ENCODE measurements at places on chromosomes 11 and 22.

DNA sequence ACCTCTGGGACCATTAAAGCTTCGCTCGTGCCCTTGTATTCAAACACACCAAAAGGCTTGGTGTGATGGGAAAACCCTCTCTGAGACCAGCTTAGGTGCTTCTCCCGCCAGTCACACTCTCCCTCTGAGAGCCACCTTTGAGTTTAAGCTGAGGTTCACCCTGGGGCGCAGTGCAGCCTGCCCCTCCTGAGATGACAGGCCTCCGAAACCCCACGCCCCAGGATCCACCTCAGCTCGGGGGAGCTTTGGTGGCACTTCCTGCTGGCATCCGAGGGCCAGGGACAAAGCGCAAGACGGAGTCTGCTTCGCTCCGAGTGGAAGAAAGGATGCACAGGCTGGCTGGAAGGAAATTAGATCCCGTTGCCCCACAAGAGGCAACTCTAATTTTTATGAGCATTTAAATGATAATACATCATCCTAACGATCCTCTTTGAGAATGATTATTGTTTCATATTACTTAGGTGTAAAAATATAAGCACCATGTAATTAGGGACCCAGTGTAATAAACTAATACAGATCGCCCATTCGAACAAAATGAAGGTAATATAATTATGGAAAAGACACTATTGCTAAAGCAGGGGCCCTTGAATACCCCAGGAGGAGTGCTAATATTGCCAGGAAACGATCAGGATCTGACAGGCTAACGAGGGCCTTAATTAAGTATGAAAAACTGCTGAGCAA lies 134.7 kb downstream of the CEP164 start:
- DNase-seq: no peak

GRCh38 chr11:68843052-68843561 lies 1.4 kb upstream of the CPT1A start:
- DNase-seq: no peak

GRCh38 chr11:75697906-75698581 lies 19.6 kb upstream of the MOGAT2 start:
- DNase-seq: no peak

- no peak for DNase-seq
These were observed 21.6 kb downstream of the BRSK2 start for GRCh38 chr11:1411301-1411700.

DNA sequence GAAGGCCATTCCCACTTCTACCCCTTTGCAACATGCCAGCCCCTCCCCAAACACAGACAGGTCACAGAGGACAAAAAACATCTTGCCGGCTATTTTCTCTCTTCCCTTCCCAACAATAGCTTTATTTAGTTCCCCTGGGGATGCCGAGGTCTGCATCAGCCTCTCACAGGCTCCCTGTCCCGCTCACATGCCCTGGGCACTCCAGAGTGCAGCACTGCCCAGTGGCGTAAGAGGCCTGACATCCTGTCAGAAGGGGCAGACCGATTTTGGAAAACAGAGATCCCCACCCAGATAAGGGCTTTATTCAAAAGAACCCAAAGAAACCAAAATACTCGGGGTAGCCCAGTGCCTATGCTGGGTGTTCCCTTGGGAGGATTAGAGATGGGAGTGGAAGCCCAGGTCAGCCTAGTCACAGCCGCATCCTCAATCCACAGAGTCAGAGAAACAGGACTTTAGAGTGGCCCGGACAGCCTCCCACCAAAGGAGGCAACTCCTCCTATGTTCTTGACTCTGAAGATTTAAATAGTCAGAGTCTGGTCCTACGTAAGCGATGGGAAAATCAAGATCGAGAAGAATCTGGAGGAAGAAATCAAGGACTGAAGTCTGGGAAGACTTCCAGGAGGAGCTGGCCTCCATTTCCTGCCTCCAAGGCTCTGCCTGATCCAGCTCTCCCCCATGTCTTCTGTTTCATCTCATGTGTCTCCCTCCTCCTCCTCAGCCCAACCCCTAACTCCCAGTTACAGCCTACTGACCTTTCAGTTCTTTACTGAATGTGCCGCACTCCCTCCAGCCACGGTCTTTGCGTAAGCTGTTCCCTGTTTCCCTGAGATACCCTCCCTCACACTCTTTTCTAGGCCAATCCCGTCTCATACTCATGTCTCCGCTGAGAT lies 129.3 kb downstream of the FBXO7 start:
- DNase-seq: no peak

- DNase-seq: no peak
These were observed 262.3 kb upstream of the MTNR1B start for GRCh38 chr11:92707173-92707619.

DNA sequence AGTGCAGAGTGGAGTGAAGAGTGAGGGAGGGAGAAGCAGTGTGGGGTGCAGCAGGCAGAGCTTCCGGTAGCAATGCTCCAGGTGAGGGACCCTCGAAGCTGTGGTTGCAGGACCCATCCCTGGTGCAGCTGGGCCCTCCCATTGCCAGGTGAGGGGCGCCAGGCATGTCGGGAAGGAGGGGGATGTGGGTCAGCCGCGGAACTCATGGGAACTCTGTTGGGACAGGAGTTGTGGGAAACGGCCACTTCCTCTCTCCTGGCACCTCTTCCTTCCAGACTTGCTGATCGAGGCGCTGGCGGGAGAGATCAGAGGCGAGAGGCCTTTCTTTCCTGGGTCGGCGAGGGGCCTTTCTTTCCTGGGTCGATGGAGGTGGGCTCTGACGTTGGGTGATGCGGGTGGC lies 48.5 kb downstream of the TPCN2 start:
- no peak for DNase-seq

- no peak for DNase-seq
These were observed 53.0 kb downstream of the LHFPL7 start for GRCh38 chr22:24893341-24894070.

DNA sequence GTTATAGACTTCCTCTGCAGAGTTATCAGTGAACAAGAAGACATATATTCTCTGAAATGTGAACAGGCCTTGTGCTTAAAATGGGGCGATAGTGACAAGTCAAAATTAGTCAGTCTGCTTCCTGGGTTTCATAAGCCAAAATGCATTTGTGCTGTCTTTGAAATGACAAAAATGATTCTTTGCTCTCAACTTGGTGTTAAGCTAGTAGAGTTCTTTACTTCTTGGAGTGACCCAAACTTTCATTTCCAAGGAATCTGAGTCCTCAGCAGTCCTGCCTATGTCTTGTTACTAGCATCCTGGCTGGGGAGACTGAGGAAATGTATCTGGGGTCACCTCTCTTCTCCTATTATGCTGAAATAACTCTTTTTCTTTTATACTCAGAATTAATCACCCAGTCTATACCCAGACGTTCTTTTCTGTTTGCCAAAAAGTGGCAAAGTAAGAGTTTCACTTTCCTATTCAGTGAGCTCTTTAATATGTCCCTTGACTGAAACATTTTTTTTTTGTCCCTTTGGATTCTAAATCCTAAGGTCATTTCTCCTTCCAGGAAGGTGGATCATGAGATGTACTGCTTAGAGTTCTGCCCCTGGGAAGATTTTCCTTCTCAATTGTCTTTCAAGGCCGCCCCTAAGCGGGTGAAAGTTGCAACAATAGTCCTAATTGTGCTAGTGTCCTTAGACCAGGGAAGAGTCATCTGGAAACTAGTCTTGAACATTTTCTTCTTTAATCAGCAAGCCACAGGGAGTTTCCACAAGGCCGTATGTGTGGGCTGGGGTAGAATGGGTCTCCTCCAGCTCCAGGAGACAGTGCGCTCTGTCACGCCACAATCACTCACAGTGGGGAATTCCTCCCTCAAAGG lies 53.0 kb upstream of the RDX start:
- no peak for DNase-seq

DNA sequence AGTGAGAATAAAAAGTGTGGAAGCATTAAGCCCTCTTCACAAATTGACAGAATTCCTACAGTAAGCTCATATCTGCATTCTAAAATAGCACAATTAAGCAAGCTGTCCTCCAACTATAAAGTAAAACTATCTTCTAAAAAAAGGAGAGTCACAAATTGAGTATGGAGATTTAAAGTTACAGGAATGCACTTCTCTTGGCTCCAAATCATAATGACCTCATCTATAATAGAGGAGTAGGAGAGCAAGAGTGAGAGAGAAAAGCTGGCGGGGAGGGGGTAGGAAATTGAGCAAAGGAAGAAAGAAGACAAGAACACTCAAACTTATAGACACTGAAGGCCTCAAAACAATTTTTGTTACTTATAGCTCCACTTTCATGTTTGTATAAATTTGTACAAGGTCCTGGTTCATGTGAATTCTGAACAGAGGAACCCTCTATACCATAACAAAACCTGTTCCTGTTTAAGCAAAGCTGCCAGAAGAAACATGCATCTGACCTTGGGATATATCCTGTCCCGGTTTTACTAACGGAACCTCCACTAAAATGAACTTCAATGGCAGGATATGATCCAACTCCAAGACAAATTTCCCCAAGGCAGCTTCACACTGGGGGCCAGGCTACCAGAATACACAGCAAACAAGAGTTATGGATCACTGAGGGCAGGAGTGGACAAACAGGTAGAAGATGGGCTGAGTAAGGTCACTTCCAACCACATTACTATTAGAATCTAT lies 37.2 kb downstream of the SLC35F2 start:
- no peak for DNase-seq

DNA sequence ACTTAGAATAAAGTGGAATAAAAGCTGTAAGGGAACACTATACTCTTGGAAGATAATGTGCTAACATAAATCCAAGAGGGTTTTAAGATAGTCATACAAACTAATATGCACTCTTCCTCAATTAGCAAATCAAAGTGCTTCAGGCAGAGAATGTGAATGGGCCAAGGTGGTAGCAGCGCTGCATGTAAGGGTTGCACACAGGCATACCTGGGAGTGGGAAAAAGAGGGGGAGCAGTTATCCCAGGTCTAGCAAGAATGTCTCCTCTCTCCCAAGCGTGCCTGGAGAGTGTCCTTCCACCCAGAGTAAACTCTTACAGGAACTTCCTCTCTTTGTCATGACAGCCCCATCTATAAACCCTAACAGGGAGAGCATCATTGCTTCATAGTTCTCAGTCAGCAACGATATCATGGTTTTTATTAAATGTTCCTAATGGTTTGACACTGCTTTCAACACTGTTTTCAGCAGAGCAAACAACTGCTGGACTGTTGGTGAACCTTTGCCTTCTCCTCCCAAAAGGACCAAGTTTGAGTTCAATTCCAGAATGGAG lies 61.6 kb downstream of the SYTL2 start:
- no peak for DNase-seq

DNA sequence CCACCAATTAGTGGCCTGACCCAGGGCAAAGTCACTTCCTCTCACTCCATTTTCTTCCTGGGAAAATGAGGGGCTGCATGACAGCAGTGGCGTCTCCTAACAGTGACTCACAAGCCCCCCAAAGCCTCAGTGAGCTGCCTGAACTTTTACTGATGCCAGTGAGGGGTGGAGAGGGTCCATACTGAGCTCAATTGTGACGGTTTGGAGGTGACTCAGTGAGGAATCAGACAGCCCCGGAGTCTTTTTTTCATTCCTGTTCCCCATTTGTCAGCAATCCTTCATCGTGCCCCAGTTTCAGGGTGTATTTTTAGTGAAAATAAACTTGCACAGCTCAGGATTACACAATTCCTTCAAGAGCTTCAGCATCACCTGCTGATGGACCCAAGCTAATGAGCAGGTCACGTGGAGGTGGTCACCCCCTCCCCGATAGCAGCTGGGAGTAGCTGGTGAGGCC lies 30.1 kb upstream of the RASD2 start:
- DNase-seq: no peak

GRCh38 chr11:83643115-83643514 lies 356.9 kb upstream of the CCDC90B start:
- no peak for DNase-seq

GRCh38 chr11:27721264-27722116 lies 21.2 kb upstream of the BDNF start:
- DNase-seq: no peak

DNA sequence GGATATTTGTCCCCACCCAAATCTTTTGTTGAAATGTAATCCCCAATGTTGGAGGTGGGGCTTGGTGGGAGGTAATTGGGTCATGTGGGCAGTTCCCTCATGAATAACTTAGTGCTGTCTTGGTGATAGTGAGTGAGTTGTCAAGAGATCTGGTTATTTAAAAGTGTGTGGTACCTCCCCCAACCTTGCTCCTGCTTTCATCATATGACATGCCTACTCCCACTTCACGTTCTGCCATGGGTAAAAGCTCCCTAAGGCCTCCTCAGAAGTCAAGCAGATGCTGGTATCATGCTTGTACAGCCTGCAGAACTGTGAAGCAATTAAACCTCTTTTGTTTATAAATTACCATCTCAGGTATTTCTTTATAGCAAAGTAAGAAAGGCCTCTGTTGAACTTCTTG lies 30.6 kb downstream of the AAMDC start:
- no peak for DNase-seq

- DNase-seq: no peak
These were observed 89.3 kb downstream of the BCR start for GRCh38 chr22:23269441-23270211.

- DNase-seq: no peak
These were observed 459.9 kb upstream of the CCDC179 start for GRCh38 chr11:23320131-23320530.

DNA sequence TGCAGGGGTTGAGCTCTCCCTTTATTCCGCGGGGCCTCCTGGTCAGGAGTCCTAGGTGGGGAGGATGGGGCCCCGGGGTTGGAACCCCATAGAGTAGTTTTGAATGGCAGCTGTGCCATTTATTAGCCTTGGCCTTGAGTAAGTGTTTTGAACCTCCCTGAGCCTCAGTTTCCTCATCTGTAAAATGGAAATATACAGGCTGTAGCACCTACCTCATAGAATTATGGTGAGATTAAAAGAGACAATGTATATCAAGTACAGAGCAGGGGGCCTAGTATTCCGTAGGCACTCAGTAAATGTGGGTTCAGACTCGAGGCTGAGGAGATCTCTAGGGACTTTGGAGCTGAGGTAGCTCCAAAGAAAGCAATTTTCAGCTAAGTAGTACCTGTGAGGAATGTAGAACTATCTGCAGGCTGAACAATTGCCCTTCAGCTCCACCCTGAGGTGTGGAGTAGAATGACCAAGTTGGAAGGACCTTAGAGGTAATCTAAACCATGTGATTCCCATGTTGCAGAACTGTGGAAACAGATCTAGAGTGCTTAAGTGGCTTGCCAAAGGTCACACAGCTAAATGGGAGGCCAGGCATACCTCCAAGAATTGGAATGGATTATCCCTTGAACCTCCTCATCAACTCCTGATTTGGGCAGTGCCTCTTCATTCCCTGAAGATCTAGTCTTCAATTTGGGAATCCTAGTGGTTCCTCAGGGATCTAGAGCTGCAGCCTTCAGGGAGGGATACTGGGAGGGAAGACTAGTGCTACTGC lies 682 bp downstream of the PGAP2 start:
- DNase-seq: no peak

DNA sequence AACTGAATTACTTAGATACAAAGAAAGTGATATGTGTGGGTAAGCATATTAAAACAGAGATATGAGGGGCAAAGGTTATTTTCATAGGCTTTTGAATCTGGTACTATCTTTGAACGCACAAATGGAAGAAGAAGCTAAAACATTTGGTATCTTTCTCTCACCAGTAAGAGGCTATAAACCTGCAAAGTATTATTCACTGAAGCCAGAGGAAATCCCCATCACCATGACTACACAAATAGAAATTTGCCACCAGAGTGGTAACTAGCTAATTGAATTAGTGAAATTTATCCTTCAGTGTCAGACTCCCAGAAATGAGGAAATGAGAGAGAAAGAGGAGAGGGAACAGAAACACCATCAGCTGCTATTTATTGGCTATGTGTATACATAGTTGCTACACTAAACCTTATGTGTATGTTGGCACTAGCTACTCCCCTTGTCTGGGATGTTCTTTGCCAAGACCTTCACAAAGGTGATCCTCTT lies 503.4 kb downstream of the DLG2 start:
- no peak for DNase-seq

GRCh38 chr11:37078521-37078920 lies 480.5 kb upstream of the RAG2 start:
- DNase-seq: no peak
